ENCODE measurements at places on chromosomes 16 and 17.

GRCh38 chr16:75250809-75251279 is 580 bp downstream of the BCAR1 start:
- no peak for DNase-seq

GRCh38 chr17:14169901-14170300 is 66.8 kb downstream of the CDRT15 start:
- no peak for DNase-seq

DNA sequence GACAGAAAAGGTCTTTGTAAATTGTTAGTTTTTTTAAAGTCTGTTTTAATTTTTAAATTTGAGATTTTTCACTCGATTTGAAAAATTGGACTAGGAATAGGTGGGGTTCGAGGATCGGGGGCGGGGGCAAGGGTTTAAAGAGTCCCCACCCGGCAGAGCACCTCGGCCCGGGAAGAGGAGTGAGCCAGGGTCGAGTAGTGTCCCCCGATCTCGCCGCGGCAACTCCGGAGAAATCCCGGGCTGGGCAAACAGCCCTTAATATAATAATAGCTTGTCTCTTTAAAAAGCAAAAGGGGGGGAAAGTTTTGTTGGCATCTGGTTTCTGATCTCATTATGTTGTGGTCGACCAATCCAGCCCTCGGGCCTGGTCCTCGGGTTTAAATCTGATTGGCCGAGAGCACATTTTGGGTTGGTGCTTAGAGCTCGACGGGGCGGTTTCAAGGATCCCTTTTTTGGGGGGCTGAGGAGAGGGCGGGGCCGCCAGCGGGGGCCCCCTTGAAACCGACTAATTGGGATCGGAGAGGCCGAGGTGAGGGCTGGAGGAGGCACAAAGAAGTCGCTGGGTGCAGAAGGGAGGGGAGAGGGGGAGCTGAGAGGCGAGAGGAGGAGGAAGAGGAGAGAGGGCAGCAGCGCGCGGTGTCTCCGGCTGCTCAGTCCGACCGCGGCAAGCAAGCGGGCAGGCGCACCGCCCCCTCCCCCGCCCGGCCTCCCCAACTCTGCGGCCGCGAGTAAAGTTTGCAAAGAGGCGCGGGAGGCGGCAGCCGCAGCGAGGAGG is at the start of gene FZD2:
Gene FZD2, plus strand, starts transcription at position 653 of the 775 bp plus-strand sequence. CDS start 205 bp downstream, outside the sequence.
- peak; percentile 74 for DNase-seq

- DNase-seq: no peak
Observed at GRCh38 chr16:87325423-87325858, 8.2 kb upstream of the C16orf95 start.

DNA sequence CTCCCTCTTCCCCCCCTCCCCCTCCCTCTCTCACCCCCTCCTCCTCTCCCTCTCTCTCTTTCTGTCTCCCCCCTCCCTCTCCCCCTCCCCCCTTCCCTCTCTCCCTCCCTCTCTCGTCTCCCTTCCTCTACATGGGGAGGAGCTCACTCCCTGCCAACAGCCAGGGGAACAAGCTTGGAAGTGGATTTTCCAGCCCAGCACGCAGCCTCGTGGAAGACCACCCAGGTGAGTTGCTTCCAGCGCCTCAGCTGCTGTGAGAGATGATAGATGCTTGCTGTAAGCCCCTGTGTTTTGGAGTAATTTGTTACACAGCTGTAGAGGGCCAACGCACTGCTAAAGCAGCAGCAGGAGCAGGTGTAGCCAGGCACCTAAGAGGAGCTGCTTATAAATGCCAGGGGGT is 20.8 kb downstream of the ACTG1 start:
- DNase-seq: no peak

GRCh38 chr17:33118391-33119075 is 126.9 kb downstream of the SPACA3 start:
- no peak for DNase-seq

DNA sequence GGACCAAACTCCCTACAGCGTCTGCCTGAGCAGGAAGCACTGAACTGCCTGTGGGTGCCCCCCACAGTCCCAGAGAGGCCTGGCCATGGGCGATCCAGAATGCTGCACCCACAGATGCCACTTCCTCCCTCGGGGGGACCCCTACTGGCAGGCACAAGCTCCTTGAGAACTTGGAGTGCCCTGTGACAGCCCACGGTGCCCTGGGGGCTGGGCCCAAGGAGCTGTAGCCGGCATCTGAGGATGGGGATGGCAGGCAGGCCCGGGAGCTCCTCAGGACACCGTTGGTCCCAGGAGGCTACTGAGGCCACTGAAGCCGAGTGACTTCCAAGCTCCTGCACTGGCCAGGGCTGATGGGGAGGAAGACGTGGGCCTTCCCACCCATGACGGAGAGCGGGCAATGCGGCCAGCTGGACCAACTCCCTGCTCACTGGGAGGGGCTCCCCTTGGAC is 15.1 kb upstream of the RASD1 start:
- no peak for DNase-seq

GRCh38 chr17:82228278-82228841 is 482 bp upstream of the SLC16A3 start:
- no peak for DNase-seq

- DNase-seq: no peak
Observed at GRCh38 chr17:80998118-80998747, 6.6 kb downstream of the CHMP6 start.

GRCh38 chr16:21277927-21278706 is at the start of gene CRYM:
Gene CRYM, minus strand, starts transcription at chr16:21278290. Its CDS starts 39 bp downstream, at chr16:21278251.
- DNase-seq: no peak

GRCh38 chr17:62024866-62025265 is 40.2 kb downstream of the MED13 start:
- DNase-seq: no peak

GRCh38 chr17:34435182-34435928 is 72.3 kb upstream of the CCL1 start:
- DNase-seq: no peak

DNA sequence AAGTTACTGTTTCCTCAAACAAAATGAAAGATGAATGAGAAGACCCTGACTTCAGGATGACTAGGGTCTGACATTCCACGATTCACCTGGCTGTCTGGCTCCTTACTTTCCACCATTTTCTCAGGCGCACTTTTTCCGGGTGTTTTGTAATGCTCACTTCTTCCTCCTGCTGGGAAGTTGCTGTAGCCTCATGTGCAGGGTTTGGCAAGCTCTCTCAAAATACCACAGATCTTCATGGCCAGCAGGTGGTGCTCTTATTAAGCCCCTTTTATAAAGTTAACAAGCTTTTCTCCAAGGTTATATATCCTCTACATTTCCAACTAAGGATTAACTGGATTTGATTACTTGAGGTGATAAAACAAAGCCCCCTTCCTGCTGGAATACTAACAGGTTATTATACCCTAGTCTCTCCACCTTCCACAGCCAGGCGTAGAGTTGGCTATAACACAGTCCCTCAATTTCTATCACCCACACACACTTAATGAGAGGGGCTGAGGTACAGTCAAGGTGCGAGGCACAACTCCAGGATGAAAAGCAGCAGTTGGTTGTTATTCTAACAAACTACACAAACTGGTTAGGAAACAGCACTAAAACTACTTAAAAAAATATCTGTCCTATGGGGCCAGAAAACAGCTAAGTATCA is 45.4 kb downstream of the STH start:
- DNase-seq: peak; percentile 91

All from midbrain (tissue), 1 donor.